ENCODE measurements at places on chromosomes 16 and 17.

DNA sequence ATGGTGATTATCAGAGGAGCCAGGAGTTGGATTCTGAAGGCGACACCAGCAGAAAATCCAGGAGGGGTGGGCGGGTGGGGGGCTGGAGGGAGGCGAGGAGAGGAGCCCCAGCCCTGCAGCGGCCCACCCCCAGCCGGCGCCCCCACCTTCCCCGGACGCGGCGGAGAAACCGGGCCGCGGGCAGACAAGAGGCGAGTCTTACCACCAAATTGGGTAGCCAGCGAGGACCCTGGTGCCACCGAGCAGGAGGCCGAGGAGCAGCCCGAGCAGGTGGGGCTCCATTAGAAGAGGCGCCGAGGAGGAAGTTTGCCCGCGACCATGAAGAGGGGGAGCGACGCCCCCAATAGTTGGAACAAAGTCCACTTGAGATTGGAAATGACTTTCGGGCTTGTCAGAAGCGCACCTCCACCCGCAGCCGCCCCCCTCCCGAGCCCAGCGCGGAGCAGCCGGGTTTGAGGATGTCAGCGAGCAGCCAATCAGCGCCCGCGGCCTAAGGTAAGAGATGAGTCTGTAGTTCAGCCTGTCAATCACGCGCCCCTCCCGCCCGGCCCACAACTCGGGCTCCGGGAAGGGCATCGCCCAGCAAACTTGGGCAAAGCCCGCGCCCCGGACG lies at the start of gene WNT3:
WNT3 (minus strand) TSS at position 377 of the 613 bp plus-strand sequence; CDS start at position 282, 95 bp downstream.
- DNase-seq = no peak

- no peak for DNase-seq
These were observed 31.5 kb downstream of the QPRT start for GRCh38 chr16:29710227-29711219.

- no peak for DNase-seq
These were observed 33.1 kb downstream of the LMF1 start for GRCh38 chr16:937723-938122.

DNA sequence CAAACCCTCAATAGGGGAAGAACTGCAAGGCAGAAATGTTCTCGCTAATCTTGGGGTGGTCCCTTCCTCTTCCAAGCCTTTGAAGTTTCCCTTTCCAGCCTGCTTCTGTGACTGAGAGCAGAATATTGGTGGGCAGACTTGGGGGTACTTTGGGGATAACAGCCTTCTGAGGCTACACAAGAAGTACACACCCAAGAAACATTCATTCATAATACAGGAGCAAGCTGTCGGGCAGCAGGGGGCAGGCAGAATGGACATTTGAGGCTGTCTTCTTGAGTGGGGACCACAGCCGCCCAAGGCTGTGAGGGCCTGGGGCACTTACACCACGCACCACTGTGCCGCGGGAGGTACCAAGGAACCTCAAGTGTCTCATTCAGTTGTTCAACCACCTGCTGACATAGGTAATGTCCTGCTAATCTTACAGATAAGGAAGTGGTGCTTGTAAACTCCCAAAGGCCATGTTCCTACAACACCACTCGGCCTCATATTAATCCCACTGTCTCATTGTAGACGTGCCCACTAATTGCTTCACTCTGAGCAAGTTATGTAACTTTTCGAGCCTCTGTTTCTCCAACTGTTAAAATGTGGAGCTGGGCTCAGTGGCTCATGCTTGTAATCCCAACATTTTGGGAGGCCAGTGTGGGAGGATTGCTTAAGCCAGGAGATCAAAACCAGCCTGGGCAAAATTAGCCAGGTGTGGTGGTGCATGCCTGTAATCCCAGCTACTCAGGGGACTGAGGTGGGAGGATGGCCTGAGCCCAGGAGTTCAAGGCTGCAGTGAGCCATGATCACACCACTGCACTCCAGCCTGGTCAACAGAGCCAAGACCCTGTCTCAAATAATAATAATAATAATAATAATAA lies 2.5 kb upstream of the MRPS23 start:
- no peak for DNase-seq

DNA sequence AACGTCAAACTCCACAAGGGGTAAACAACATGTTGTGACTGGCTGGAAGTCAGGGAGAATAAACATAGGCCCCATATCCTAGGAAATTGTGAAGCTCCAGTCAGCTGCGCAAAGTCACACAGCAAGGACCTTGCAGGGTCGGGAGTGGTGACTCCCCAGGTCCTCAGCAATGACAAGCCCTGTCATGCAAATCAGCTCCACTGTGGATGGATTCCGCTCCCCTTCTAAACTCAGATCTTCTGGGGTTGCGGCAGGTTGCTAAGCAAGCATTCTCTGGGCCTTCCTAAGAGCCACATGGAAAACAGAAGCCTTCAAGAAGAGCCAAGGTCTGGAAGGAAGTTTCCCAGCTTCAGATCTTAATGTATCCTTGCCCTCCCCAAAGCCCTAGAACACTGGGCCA lies 28.9 kb upstream of the MYO18A start:
- DNase-seq = no peak

DNA sequence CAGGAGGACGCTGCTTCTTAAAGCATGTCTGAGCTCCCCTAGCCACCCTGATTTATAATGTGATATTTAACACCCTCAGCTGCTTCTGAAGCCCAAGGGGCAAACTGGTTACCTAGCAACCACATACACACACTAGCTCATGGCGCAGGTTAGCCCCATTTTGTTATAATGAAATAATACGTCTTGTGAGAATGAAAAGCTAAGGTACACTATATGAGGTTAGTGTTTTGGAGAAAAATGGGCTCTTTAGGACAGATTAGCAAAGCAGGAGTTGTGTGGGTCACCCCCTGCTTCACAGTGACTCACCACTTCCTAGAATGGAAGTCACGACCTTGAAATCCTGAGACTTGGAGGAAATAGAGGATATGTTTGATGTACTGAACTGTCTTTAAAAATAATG lies 404.8 kb upstream of the HSBP1 start:
- DNase-seq = no peak

GRCh38 chr16:78896280-78896679 lies 704.3 kb downstream of the MAF start:
- DNase-seq = no peak

GRCh38 chr17:51217946-51218345 lies 41.9 kb downstream of the MBTD1 start:
- no peak for DNase-seq

DNA sequence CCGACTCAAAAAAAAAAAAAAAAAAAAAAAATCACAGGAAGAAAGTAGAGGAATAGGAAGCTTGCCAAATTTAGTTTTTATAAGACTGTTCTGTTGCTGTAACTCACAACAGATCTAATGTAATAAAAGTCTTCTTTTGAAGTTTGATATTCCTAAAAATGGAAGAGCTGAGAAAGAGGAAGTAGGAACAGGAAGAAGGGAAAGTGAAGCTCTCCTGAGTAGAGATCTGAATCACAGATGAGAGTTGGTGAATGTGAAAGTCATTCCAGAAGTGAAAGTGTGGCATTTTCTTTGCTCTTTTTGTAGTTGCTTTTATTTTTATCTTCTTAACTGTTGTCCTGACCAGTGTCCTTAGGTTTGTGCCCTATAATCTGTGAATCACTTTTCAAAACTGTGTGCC lies 2.1 kb downstream of the NMT1 start:
- no peak for DNase-seq

DNA sequence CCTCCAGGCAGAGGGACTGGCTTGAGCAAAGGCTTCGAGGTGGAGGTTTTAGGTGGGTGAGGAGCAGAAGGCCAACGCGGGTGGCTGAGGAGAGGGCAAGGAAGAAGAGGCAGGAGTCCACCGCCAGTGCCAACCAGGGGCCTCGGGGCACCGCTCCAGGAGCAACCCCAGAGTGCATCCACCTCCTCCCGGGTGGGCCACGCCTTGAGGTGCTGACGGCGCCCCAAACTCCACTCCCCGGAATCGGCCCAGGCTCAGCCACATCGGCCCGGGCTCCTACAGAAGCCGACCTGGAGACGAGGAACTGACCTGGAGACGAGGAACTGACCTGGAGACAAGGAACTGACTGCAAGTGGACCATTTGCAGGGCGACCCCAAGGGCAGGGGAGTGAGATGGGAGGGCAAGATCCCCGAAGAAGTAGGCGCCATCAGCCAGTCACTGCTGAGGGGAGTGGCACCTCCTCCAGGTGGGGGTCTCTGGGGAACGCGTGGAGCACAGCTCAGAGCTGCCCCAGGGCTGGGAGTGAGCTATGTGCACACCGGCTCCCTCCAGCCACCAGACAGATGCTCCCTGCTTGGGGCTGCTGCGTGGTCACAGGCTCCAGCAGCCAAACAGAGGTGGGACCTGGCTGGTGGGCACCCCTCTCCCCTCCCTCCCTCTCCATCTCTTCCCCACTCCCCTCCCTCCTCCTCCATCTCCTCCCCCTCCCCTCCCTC lies 29.2 kb upstream of the CBFA2T3 start:
- no peak for DNase-seq

DNA sequence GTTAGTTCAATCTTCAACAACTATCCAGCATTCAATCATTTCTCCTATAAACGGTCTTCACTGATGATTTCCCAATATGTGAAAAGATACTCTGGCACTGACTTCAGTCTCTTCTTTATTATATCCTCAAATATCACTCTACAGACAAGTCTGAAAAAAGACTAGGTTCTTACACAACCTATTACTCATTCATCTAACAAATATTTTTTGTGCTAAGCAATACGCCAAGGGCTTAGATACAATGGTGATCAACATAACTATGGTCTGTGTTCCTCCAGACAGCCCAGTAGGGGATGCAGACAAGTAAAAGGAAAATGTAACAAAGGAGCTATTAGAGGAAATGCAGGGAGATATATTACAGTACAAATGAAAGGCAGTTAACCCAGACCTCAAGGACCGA lies 63.9 kb downstream of the MYO1D start:
- no peak for DNase-seq

- DNase-seq = no peak
These were observed 34.5 kb upstream of the TMC5 start for GRCh38 chr16:19382887-19383816.
